ENCODE measurements at places on chromosomes 6 and 20. TPM values are rescaled to one million over a fixed set of nuclear protein-coding genes. Genes with fewer than 3 reads are reported as not detected.

DNA sequence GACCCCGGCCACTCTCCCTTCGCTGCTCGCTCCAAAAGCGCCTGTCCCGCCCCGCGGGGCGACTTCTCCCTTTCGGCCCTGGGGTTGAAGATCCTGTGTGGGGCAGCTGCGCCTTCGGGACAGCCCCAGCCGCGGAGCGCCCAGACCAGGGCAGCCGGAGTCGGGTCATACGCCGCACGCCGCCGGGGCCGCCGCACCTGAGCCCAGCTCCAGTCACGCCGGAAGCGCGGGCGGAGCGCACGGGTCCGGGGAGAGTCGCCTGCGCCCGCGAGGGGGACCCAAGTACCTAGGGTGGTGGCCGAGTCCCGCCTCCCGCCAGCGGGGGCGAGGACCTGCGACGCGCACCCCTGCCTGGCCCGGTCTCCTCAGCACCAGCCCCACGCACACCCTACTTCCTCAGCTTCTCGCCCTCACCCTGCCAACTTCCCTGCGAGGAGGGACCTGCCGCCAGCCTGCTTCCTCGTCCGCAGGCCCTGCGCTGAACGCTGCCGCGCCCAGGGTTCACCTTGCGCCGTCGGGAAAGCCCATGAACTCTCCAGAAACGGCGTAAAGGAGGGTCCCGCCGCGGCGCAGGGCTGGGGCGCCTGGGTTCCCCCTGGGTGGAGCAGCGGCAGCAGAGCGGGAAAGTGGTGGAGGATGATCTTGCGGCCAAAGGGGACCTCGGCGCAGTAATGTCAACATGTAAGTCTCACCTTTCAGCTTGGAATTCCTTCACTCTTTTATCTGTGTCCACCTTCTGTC, at the start of gene ADGRG6:
ADGRG6 (plus strand) TSS at position 357 of the 741 bp plus-strand sequence; CDS start at position 680, 323 bp downstream.
- peak; percentile 64 for DNase-seq

- no peak for DNase-seq
Observed at GRCh38 chr6:39196673-39197091, 32.6 kb downstream of the KCNK5 start.

- no peak for DNase-seq
Observed at GRCh38 chr6:47952640-47953039, 158.4 kb downstream of the PTCHD4 start.

GRCh38 chr6:144053601-144054000, 41.8 kb downstream of the SF3B5 start:
- no peak for DNase-seq

GRCh38 chr20:37295595-37295994, 6.1 kb downstream of the MANBAL start:
- no peak for DNase-seq

Gene OTOR
- not detected for total RNA-seq

GRCh38 chr20:19308146-19308545, 95.7 kb downstream of the SLC24A3 start:
- DNase-seq = no peak

DNA sequence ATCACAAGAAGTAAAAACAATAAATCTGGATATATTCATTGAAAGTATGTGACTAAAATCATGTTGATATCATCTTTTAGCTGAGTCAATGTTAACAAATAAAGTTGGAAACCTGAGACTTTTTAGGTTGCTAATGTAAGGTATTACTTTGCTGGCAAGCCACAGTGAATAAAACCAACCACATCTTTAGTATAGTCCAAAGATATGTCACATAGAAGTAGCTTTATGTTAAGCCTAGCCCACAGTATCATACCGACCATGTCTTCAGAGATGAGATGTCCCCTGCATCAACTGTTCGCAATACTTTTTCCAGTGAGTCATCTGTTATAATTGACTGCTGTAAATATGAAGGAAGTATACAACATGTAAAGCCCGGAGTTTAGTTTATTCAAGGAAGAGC, 107.6 kb upstream of the MCHR2 start:
- no peak for DNase-seq

Gene SLC22A7
- not detected for total RNA-seq

Gene CD40
- 29.0 TPM for total RNA-seq

GRCh38 chr20:52190437-52191131, 995 bp downstream of the ZFP64 start:
- no peak for DNase-seq

GRCh38 chr20:34426026-34426425, 63.0 kb downstream of the ITCH start:
- DNase-seq = no peak

DNA sequence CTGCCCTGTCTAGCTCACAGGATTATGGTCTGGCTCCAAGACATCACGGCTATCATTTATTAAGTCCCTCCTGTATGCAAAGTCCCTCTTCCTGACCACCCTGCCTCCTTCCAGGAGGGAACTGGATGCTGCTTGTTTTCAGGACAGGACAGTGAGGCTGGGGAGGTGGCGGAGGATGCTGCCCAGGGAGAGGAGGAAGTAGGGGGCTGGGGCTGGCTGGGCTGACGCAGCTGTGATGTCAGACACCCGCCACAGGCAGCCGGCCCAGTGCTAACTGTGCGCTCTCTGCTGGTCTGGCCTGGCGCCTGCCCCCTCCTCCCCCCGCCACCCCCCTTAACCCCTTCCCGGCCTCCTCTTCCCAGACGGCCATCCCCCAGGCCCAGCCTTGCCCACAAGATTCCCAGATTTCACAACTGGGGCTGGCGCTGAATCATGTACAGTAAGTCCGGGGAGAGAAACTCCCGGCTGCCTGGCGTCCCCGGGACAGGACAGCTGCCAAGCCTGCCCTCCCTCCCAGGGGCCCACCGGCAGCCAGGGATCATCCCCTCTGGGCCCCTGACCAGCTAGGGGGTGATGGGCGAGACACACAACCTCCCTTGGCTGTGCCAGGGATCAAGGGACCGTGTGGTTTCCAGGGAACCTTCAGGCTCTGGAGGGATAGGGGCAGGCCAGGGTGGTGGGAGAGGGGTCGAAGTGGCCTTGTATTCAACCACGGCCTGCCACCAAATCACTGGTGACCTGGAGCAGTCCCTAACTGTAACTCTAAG, 118.1 kb downstream of the CEBPB start:
- DNase-seq = peak; percentile 85

GRCh38 chr6:152295346-152295745, 341.8 kb downstream of the SYNE1 start:
- no peak for DNase-seq

GRCh38 chr6:89547281-89547680, 91.3 kb downstream of the LYRM2 start:
- no peak for DNase-seq

GRCh38 chr6:158559895-158560835, at the start of gene TMEM181:
TMEM181 (plus strand) TSS chr6:158560091; CDS start chr6:158560225, 134 bp downstream.
- peak; percentile 89 for DNase-seq

- no peak for DNase-seq
Observed at GRCh38 chr6:133549371-133549801, 308.2 kb downstream of the EYA4 start.

GRCh38 chr6:113750151-113750855, 106.8 kb upstream of the MARCKS start:
- no peak for DNase-seq

GRCh38 chr6:12289933-12290820, at the start of gene EDN1:
EDN1 (plus strand) TSS chr6:12290361; CDS start chr6:12290630, 269 bp downstream.
- DNase-seq = peak; percentile 76

DNA sequence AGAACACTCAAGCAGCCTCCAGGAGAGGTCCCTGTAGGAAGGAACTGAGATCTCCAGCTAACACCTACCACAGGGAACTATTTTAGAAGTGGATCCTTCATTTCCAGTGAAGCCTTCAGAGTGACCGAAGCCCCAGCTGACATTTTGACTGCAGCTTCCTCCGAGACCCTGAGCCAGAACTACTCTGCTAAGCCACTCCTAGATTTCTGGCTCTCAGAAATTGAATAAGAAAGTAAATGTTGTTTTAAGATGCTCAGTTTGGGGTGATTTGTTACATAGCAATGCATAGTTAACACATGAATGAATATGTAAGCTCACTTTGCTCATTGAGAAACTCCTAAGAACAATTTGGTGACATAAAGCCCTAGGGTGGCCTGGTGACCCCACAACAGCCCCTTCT, 5.5 kb downstream of the TULP1 start:
- no peak for DNase-seq

Gene KCNB1
- 1.6 TPM for total RNA-seq

- DNase-seq = no peak
Observed at GRCh38 chr20:22339946-22340345, 244.4 kb downstream of the FOXA2 start.

Gene CPNE5
- 3.6 TPM for total RNA-seq

GRCh38 chr6:106377061-106377540, 16.6 kb downstream of the CRYBG1 start:
- DNase-seq = no peak

Gene ENPP3
- 1.1 TPM for total RNA-seq

DNA sequence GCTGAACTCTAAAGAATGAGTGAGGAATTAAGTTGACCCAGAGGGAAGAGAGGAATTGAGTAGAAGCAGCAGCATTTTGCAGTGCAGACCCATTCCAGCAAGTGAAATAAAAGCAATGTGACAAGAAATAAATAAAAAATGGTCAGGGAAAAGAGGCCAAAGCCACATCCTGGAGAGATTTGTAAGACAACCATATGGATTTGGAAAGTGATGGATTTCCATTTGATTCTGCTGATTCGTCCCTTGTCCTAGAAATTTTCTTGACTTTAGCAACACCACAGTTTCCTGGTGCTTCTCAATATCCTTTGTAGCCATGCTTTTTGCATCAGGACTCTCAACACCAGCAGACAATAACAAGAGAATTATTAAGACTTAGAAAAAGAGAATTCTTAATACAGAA, 29.8 kb downstream of the ANKEF1 start:
- DNase-seq = no peak

GRCh38 chr6:148628251-148628650, 118.6 kb upstream of the UST start:
- DNase-seq = no peak

Gene SLC13A3
- 5.1 TPM for total RNA-seq

Gene NOTCH4
- 19.4 TPM for total RNA-seq

DNA sequence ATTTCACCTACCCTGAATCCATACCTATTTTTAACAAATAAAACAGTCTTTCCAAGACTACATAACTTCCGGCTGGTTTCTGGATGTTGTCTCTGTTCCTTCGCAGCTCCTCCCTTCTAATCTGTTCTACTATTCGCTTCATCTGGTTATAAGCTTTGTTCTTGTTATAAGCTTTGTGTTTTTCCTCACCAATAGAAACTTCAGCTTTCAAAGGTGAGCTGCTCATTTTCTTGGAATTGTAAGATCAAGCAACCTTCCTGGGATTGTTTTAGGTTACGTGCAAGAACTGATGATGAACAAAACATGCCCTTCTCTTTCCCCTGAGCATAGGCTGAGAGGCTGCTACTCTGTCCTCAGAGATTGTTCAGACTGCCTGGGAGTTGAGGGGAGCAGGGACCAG, 2.1 kb downstream of the GFOD1 start:
- no peak for DNase-seq

DNA sequence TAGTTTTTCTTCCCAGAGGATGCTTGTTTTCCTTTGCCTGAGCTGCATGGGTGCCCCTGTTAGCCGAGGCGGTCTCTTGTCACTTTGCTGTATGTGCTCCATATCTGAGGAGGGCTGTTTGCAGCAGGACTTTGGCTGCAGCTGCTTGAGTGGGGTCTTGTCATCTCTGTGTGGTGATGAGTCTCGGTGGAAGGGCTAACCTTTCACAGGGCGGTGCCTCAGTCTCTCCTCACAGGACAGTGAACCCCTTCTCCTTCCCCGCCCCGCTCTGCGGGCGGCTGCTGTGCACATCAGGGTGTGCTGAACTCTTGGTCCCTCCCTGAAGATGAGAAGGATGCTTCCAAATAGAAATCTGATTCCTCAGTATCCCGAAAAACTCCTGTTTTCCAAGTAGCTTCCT, 75.1 kb downstream of the SYNJ2 start:
- DNase-seq = no peak

- DNase-seq = no peak
Observed at GRCh38 chr20:56483970-56484369, 15.5 kb downstream of the RTF2 start.

DNA sequence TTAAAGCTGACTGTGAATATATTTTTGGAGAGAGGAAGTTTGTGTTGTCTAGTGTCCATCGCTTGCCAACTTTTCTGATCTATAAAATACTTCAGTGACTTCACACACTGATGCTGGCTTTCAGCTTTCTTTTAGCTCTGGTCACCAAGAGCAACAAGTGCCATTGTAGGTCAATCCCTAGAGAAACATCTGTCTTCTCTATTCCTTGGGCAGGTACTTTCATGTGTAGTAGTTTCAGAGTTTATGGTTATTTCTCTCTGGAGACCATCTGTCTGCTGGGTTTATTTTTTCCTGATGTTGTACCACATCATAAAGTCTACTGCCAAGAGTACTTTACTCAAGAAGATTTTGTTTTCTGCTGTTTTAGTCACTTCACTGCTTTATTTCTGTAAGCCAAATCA, 249.9 kb downstream of the KHDC1L start:
- no peak for DNase-seq

GRCh38 chr6:106102967-106103727, 17.0 kb downstream of the PRDM1 start:
- DNase-seq = no peak

GRCh38 chr6:81697559-81697958, 54.9 kb downstream of the TENT5A start:
- DNase-seq = no peak

GRCh38 chr20:57076951-57077350, 189.5 kb downstream of the BMP7 start:
- no peak for DNase-seq

Gene SRMS
- total RNA-seq = 0.26 TPM

Gene RBCK1
- 133 TPM for total RNA-seq

GRCh38 chr6:69848552-69848951, 17.8 kb upstream of the COL19A1 start:
- no peak for DNase-seq

Gene EFCAB8
- total RNA-seq = 1.0 TPM

Gene GJA10
- not detected for total RNA-seq

DNA sequence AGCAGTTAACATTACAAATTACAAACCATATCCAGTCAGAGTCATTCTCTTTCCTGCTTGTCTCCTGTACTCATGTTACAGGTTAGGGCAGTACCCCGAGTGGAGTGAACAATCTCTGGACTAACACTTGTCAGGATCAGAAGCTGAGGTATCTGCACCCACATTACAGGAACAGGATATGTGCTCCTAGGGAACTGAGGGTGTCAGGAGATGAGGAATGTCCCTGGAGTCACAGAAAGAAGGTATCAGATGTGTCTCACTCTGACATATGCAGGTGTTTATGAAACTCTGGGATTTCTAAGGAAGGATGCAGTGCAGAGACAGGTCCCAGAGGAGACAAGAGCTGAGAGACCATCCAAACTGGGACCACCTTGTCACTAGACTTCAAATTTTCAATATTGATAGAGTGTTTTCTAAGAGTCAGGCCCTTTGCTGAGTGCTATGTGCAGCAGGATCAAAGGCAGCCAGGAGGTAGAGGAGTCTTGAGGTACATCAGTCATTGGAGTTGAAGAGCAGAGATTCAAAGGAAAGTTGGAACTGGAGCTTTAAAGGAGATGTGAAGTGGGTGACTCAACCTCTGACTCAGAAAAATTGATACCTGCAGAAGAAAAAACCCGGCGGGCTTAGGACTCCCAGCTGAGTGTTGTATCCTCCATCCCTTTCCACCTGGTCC, 12.6 kb downstream of the HLA-DPB1 start:
- no peak for DNase-seq

Gene HTR1E
- not detected for total RNA-seq

All from ureter (tissue), 1 donor.